GM20000 (cell line): ENCODE measurements at places on chromosomes 5 and 9.

DNA sequence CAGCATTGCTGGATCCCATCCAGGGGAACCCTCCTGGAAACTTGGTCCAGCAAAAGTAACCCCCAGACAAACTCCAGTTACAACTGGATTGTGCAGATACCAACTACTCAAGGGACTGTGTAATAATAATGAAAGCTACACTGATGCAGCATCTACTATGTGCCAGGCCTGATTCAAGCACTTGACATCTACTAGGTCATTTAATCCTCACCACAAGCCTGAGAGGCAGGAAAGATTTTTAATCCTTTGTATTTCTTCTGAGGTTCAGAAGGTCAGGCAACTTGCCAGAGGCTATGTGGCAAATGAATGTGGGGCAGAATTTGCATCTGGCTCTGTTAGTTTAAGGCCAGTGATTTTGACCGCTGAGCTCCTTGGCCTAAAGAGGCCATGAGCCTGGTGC lies 29.5 kb upstream of the FOXI1 start:
- no peak for DNase-seq

GRCh38 chr5:51846015-51846414 lies 462.8 kb downstream of the ISL1 start:
- no peak for DNase-seq

- DNase-seq, result no peak
Observed at GRCh38 chr5:32678472-32678871, 32.6 kb upstream of the NPR3 start.

- DNase-seq, result no peak
Observed at GRCh38 chr9:113998114-113998513, 80.0 kb downstream of the AMBP start.

DNA sequence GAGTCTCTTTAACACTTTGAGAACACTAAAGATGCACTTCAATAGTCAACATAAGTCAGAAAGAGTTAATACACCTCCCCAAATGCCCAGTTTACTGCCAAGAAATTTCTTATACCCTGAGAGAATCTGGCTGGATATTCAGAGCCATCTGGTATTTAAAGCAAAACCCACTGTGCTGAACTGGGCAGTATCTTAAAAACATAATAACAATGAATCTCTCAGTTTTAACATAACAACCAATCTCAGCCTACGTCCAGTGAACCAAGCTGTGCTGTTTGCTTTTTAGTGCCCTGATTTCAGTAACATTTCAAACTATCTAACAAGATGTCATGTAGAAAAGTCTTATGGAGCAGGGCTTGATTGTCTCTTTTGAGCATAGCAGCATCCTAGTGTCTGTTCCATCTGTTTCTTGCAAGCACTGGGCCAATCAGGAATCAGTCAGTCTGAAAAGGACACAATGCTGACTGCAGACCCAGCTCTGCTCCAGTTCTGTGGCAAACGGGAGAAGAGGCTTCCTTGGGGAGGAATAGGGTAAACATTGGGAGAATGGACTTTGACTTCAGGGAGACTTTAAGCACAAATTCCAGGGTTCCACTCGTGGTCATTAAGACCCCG lies 43.6 kb upstream of the FAM81B start:
- DNase-seq, result no peak

GRCh38 chr5:37839407-37840052 lies at the start of gene GDNF:
Gene GDNF (minus strand): TSS chr5:37840041. CDS start chr5:37834796, 5,245 bp downstream.
- peak; percentile 64 for DNase-seq

DNA sequence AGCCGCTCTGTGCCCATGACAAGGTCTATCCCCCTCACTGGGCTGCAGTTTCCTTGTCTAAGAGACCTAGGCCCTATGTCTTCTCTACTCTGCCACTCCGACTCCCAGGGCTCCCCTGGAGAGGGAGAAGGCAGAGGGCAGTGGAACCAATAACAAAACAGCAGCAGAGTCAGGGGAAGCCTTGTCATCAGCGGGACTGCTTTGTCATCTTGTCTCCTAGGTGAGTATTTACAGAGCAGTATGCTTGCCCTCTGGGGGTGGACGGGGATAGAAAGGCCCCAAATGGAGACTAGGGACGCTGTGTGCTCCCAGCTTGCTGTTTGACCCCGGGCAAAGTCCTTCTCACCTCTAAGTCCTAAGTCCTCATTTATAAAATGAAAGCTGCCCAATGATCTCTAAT lies 318.5 kb downstream of the CDK5RAP2 start:
- DNase-seq, result no peak

GRCh38 chr5:15483351-15484097 lies 16.5 kb upstream of the FBXL7 start:
- DNase-seq, result no peak

GRCh38 chr5:1879292-1880263 lies 3.1 kb downstream of the IRX4 start:
- no peak for DNase-seq

DNA sequence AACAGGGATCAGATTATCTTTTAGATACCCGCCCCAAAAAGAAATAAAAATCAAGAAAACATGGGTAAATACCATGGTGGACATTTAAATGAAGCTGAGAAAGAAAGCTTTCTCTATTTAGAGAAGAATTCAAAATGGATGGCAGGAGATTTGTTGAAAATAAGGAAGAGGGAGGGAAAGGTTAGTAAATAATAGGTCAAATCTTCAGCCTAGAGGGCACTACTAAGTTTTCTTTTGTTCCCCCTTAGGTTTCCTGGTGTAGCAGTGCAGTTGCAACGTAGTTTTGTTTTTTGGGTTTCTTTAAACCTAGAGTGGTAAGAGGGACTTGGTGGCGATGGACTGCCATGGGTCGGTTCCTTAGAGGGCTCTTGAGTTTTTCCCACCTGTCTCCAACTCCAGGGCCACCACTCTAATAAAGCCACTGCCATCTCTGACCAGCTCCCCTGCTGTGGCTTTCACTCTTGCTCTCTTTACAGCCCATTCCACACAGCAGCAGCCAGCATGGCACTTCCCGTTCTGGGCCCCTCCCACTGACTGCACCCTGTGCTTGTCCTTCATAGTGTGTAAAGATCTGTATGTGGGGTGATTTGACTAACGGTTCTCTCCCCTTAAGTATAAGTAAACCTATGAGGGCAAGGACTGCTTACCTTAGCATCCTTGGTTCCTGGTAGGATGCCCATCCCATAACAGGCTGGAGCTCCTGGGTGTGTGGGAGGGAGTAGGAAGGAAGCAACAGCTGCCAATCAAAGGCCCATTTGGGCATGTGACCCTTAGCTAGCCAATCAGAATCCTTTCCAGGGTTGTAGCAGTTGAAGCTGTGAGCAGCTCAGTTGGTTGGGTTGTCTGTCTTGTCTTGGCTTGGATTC lies 118.3 kb downstream of the SLC1A3 start:
- peak; percentile 87 for DNase-seq

DNA sequence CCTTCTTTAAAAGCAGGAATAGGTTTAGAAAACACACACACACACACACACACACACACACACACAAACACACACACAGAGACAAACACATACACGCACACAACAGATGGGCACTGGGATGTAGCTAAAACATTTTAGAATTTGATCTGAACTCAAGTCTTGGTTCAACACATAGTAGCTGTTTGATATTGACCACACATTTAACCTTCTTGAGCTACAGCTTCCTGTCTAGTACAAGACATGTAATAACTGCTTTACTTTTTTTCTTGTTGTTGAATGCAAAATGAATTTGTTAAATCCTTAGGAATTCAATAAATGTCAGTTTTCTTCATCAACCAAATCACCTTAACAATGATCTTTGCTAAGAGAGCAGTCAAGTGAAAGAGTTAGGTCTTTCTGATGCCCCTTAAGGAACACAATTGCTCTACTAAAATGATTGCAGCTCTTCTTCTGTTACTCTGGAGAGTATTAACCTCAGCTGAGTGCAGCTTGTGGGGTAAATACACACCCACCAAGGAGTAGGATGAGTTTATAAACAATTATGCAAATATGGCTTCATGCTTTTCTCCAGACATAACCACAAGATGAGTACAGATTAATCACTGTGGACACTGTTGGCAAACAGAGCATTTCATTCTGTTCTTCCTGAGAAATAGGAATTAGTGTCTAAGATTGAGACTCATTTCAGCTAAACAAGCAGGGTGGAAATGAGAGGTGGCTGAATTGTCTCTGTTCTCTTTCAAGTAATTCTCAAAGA lies 302.9 kb upstream of the PAPPA start:
- DNase-seq, result no peak

DNA sequence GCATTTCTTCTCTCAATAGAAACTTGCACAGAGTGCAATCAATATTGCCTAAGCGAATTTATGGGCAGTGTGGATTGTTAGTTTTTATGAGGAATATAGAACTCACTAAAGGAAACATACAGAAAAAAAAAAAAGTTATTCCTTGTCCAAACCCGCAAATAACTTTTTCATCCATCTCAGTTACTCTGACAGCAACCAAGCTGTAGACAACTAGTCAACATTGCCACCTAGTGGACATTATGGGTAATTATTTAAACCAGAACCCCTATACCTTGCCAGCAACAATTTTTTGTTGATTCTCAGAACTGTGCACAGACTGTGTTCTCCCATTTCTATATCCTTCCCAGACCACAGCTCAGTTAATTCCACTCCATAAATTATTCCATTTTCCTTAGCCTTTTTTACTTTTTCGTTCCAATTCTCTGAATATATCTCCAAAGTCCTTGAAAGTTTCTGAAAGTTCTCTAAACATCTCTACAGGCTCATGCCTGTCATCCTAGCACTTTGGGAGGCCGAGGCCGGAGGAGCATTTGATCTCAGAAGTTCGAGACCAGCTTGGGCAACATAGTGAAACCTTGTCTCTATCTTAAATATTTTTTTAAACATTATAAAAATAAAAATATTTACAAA lies 2.6 kb upstream of the AFAP1L1 start:
- peak; percentile 76 for DNase-seq

DNA sequence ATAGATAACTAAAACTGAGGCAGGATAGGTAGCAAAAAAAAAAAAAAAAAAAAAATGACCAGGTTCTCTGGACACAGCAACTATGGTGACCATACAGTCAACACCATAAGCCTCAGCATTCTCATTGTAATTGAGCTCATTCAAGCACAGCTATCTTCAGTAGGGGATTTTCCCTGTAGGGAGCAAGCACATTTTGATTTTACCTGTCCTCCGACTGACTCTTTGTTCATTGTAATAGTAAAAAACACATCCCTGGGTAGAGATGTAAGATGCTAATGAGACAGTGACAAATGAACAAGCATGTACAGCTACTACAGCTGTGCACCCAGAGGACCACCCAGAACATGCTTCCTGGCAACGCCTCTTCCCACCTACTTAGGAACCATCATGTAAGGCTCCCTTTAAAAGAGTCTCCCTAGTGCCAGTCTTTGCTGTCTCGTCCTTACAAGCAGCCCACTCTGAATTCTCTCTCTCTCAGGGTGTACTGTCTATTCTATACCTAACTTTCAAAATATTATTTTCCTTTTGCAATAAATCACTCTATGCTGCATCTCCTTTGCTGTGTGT lies 65.0 kb upstream of the FBXW11 start:
- DNase-seq, result no peak

DNA sequence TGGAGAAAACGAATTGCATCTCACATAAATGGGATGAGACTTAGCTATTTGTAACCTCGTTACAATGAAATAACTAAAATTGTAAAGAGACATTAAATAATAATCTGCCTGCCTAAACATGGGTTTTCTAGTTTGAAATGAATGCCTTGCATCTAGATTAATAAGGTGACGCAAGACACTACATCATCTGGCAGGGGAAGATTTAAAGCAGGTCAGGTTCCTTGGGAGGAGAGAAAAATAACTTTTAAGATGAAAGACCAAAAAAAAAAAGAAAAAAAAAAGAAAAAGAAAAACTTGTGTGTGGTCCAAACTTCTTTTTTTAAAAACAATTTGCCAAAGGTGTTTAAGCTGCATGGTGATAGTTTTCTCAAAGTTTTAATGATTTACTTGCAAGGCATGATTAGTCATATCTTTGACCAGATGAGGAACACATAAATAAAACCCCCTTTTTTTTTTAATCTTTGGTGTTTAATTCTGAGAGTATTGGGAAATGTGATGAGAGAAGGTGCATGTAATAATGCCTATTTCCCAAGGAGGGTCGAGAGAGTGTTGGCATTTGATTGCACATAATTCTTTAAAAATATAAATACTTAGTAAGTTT lies 122.9 kb upstream of the ADAMTSL1 start:
- no peak for DNase-seq

DNA sequence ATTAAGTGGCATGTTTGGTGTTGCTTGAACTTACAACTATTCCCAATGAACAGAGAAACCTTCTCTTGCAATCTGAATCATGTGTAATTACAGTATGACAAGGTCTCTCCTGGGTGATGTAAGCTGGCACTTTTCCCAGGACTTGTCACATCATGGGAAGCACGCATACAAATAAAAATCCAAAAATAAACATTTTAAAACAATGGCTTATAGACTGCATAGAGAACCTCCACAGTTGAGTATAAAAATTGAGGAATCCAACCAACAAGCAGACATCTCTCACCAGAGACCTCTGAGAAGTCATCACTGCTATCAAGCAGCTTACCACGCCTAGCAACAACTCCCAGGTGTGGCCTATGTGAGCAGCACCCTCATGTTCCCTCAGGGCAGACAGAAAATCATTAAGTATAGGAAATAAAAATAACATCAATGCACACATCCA lies 3.9 kb downstream of the MLLT3 start:
- no peak for DNase-seq

DNA sequence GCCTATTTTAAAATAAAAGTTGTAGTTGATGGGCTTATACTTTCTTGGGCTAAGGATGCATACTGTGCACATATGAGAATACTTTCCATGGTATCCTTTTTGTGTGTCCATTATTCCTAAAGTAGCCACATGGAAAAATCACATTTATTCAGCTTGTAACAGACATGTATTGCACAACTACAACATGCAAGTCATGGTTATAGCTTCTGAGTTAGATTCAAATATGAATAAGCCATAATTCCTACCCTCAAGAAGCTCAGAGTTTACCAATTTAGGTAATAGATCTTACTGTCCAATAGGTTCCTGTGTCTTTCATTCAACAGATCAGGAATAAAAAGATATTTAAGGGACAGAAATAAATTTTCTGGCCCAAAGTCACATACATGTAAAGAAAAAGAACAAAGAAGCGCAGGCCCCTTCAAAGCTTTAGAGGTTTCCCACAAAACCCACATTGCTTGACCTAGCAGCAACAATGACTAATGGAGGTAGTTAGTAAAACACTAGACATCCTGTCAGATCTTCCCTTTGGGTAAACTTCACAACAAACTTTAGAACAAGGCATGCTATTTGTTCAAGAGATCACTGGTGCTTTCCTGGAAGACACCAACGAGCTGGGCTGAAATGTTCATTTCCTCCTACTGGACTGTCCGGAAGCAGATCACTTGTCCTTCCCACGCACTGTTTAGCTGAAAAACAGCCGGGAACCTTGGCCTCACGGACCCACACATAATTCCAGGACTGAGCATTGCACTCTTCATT lies 78.4 kb upstream of the ITGA1 start:
- peak; percentile 36 for DNase-seq

DNA sequence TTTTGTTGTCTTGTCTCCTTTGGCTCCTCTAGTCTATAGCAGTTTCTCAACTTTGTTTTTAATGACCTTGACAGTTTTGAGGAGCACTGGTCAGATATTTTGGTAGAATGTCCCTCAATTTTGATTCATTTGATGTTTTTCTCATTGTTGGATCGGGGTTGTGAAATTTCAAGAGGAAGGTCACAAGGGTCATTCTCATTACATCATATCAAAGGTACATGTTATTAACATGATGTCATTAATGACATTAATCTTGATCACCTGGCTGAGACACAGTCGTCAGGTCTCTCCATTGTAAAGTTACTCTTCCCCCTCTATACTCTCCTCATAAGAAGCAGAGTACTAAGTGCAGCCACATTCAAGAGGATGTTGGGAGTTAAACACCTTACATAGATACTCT lies 7.2 kb downstream of the ISOC1 start:
- no peak for DNase-seq
